ENCODE measurements at places on chromosomes 4 and X.

DNA sequence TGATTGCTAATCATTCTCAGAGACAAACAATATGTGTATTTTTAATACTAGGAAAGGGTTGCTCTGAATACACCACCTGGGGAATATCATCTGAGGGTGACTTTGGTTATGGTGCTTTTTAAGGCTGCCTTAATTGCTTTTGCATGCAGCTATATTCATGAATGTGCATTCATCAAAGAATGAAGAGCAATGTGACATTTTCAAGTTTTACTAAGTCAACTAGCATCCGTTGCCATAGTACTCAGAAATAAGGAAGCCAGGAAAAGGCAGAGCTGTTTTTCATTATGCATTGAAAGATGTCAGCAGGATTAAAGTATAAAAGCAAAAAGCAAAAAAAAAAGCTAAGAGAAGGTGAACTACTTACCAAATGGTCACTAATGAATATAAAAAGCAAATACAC is 67.4 kb upstream of the PCDH18 start:
- no peak for DNase-seq

GRCh38 chr4:47696823-47697222 is 141.0 kb downstream of the CORIN start:
- DNase-seq, result no peak

DNA sequence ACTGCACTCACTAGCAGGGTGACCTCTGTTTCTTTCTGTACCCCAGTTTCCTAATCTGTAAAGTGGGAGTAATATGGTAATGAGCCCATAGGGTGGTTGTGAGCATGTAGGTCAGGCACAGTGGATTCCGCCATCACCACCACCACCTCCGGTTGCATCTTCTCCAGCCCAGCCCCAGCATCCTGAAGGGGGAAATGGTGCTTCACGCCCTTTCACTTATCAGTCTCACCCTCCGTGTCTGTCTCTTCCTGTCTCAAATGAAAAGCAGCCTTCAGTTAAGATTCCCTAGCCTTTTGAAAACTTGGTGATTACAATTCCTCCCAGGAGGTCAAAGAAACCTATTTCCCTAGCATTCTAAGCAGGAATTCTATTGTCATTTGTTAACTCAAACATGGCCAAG is 16.9 kb upstream of the XPNPEP2 start:
- DNase-seq, result no peak

DNA sequence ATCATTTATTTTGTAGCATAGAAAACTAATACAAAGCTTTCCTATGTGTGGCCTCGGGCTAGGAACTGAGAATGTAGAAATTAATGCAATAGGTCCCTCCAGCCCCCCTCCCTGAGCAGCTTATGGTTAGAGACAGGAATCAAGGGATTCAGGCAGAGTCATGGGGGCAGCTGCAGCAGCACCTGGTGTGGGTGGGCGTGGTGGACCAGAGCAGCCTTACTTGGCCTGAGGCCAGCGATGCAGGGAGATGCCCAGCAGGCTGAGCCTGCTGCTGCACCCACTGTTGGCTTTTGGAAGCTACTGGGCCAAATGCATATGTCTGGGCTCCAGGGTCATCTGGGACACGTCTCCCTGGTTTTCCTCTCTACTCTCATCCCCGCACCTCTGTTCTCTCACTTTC is 74.0 kb downstream of the STK32B start:
- no peak for DNase-seq

DNA sequence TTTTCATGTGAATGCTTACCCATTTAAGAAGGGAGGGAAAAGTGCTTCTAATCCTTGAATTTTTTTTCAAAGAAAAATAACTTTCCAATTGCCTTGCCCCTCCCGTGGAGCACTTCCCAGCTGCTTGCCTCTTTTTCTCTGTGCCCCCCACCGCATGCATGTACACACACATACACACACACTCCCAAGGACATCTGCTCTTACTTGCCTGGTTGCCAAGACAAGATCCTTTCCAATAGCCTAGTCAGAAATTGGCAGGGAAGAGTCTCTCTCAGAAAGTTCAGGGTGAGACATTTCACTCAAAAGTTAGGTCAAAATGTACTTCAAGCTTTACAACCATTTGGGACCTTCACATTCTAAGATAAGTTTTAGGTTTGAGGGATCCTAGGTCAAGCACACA is 10.9 kb downstream of the HHIP start:
- no peak for DNase-seq

- no peak for DNase-seq
Observed at GRCh38 chrX:132631579-132632232, 142.9 kb upstream of the MBNL3 start.

- DNase-seq, result no peak
Observed at GRCh38 chrX:127011629-127012028, 192.1 kb downstream of the PRR32 start.

- DNase-seq, result no peak
Observed at GRCh38 chr4:126435491-126435890, 1120.7 kb downstream of the FAT4 start.

- no peak for DNase-seq
Observed at GRCh38 chr4:40710484-40711254, 39.1 kb upstream of the NSUN7 start.

GRCh38 chr4:183658362-183659028 is 490 bp downstream of the RWDD4 start:
- DNase-seq, result peak; percentile 82

- DNase-seq, result no peak
Observed at GRCh38 chr4:101020956-101021355, 326.4 kb downstream of the PPP3CA start.

DNA sequence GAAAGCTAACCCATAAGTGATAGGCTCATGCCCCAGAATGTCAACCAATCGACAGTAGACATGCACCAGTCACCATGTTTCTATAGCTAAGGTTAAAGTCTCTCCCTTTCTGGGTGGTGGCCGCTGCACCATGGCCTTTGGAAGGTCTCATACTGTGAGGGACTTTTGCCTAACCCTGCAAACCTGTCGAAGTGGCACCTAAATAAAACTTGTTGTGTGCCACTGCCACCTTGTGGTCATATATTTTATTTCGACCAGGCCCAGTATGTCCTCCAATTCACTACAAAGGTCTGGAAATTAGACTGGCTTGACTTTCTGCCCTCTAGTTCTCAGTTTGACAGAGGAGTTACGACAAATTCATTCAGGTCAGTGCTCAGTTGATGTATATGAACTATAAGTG is 163.1 kb downstream of the SMARCA1 start:
- DNase-seq, result peak; percentile 65

DNA sequence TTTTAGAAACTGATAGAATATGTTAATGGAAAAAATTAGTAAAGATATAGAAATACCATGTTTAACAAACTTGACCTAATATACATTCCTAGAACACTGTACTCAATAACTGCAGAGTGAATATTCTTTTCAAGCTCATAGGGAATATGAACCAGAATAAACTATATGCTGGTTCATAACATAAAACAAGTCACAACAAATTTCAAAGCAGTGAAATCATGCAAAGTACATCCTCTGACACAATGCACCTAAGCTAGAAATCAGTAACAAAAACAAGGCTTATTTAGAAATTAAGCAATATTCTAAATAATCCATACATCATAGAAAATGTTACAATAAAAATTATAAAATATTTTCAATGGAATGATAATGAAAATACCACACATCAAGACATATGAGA is 9.2 kb upstream of the SEPSECS start:
- no peak for DNase-seq

DNA sequence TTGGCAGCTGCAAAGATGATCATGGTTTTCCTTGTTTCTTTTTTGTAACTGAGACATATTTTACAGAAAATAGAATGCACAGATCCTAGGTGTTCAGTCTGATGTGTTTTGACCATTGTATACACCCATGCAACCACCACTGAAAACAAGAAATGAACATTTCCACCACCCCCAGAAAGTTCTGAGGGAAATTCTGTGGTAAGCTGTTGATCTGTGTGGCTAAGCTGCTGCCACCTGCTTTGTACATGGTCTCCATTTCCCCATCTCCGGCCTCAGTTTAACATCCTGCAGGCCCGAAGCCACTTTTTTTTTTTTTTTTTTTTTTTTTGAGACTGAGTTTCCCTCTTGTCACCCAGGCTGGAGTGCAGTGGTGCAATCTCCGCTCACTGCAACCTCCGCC is 65.3 kb downstream of the NYX start:
- no peak for DNase-seq

DNA sequence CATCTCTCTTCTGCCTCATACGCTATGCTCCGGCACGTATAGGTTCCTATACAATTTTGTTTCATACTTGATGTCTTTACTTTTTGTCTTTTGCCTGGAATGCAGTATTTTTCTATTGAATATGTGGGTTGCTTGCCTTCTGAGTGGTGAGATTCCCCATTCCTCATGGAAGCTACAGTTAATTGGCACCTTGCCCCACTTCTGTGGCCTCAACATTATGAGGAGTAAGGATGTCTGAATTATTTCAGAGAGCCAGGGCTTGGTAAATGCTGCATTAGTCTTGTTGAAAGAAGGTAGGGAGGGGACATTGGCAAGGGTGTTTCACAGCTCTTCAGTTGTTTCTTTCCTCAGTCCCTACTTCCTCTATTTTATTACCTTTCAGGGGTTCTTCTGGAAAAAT is 23.0 kb downstream of the CDKL5 start:
- DNase-seq, result no peak

- DNase-seq, result no peak
Observed at GRCh38 chr4:60359746-60360367, 840.3 kb upstream of the ADGRL3 start.

GRCh38 chr4:39353478-39354253 is 12.5 kb downstream of the RFC1 start:
- DNase-seq, result no peak

DNA sequence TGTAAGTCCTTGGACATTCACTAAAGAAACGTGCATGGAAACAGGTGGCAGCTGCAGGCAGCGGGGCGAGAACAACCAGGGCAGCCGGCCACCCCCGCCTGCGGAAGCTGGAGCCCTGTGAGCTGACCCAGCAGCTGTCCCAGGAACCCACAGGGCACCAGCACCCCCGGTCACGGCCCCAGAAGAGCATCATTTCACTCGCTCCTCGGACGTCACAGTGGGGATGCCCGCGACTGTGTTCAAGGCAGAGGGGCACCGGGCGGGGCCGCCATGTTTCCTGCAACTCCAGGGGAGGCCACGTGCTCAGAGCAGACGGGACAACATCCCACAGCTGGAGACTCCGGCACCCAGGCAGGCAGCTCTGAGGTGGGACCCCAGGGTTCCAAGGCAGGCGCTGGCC is 45.0 kb upstream of the CPLX1 start:
- DNase-seq, result no peak

- no peak for DNase-seq
Observed at GRCh38 chrX:72280321-72280845, 3.3 kb upstream of the RPS4X start.

- DNase-seq, result no peak
Observed at GRCh38 chr4:188400451-188400850, 261.2 kb downstream of the TRIML1 start.

- peak; percentile 76 for DNase-seq
Observed at GRCh38 chr4:112515198-112516065, 548 bp downstream of the NEUROG2 start.
